ENCODE measurements at places on chromosomes 16 and 17. TPM values are rescaled to one million over a fixed set of nuclear protein-coding genes. Genes with fewer than 3 reads are reported as not detected.

DNA sequence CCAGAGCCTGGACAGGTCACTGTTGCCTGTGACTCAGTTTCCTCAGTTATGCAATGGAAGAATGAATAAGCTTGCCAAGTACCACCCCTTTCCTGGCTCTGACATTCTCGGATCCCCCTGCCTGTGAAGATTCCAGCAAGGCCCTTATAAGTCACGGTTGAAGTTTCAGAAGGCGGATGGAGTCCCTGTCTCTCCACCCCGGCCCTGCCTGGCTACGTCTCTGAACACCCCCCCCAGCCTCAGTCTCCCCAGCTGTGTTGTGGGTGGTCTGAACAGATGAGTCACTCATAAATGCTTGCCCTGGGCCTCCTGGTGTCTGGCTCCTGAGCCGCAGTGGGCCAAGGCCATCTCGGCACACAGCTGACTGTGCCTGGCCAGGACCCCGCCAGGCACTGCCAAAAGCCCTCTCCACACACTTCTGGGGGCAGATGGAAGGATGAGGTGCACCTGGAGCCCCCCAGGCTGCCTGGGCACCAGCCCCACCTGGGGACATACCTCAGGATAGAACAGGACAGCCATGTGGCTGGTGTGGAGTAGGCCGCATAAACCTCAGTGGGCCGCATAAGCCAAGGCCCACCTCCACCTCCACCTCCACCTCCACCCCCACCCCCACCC is 15.4 kb downstream of the VASN start:
- DNase-seq = no peak
- no peak overlapping the region for H3K4me3 ChIP-seq
- peaks cover 14% of the 10 kb centered on the region for H3K4me1 ChIP-seq
- H3K27me3 ChIP-seq = no peaks in the 10 kb centered on the region
- no peak overlapping the region for H3K27ac ChIP-seq

- no peak overlapping the region for H3K27ac ChIP-seq
- H3K4me1 ChIP-seq = no peaks in the 10 kb centered on the region
Measured at GRCh38 chr16:74758801-74759200, 15.8 kb downstream of the FA2H start.

DNA sequence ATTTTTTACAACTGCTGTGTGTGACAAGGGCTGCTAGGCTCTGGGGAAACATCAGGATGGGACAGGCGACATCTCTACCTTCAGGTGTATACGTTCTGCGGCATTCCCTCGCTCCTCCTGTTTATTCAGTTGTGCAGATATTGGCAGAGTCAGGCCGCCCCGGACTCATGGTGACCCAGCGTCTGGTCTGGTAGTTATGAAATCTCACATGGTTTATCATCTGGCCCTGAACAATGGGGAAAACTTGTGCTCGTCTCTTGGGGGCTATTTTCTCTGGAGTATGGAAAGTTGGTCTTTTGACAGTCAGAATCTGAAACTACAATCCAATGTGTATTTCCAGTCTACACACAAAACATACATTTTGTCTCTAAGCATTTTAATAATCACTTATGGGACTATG is 3.3 kb downstream of the MARCHF10 start:
- peaks cover 4% of the 10 kb centered on the region for H3K4me1 ChIP-seq
- H3K36me3 ChIP-seq = no peaks in the 10 kb centered on the region
- DNase-seq = no peak

DNA sequence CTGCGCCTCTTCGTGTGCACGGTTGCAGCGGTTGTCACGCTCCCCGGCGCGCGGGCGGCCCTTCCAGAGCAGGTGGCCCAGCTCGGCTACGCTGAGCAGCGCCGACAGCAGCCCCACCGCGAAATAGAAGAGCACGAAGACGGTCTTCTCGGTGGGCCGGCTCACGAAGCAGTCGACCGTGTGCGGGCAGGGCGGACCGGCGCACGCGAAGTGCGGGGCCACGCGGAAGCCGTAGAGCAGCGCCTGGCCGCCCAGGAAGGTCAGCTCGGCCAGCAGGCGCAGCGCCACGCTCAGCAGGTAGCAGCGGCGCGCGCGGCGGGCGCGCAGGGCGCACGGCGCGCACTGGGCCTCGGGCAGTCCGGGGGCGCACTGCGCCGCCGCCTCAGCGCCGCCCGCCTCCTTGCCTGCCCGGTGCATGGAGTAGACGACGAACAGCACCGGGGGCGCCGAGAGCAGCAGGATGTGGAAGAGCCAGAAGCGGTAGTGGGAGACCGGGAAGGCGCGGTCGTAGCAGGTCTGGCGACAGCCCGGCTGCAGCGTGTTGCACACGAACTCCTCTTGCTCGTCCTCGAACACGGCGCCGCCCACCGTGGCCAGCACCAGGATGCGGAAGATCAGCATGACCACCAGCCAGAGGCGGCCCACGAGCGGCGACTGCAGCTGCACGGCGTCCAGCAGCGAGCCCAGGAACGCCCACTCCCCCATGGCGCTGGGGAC is 1.3 kb downstream of the GJD3 start:
- no peak overlapping the region for H3K27ac ChIP-seq
- H3K4me1 ChIP-seq = peaks cover 5% of the 10 kb centered on the region
- no peaks in the 10 kb centered on the region for H3K27me3 ChIP-seq
- H3K36me3 ChIP-seq = no peaks in the 10 kb centered on the region
- peak overlapping the region; percentile 26 for H3K4me3 ChIP-seq

Gene KLHL10
- 0.33 TPM for total RNA-seq

Gene MT4
- total RNA-seq = not detected

Gene C16orf54
- total RNA-seq = 0.12 TPM
